Lung (tissue), 17 donors: ENCODE measurements at places on chromosomes 4 and X.
A peak's percentile ranks its signal among the peaks of the same experiment; 100 is the strongest.

DNA sequence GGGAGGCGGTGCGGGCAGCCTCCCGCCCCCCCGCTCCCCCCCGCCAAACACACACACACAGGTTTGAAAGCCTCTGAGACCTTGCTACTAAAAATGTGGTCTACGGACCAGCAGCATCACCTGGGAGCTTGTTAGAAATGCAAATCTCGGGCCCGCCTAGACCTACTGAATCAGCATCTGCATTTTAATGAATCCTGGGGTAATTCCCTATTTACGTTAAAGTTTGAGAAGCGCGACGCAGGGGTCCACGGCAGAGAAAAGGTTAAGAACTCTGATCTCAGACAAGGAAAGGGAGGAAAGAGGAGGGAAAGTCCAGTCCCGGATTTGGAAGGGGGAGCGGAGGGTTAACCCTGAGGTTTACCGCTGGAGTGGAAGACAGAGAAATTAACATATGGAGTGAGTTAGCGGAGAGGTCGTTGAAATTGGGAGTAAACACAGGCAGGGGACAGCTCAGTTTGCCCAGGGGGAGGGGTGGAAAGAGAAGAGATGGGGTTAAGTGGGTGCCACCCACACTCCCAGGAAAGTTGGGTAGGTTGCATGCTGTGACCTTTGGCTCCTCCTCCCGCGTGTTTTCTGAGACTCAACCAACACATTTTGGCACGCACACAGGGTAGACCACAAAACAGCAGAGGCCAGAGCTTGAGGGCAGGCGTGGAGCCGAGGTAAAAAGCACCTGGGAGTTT lies 483.6 kb downstream of the BCOR start:
- H3K27me3 ChIP-seq, result peaks cover 10% of the 10 kb centered on the region
- no peak for DNase-seq
- no peak overlapping the region for H3K4me3 ChIP-seq
- H3K27ac ChIP-seq, result peak overlapping the region; percentile 41
- H3K36me3 ChIP-seq, result no peaks in the 10 kb centered on the region
- H3K4me1 ChIP-seq, result no peaks in the 10 kb centered on the region

DNA sequence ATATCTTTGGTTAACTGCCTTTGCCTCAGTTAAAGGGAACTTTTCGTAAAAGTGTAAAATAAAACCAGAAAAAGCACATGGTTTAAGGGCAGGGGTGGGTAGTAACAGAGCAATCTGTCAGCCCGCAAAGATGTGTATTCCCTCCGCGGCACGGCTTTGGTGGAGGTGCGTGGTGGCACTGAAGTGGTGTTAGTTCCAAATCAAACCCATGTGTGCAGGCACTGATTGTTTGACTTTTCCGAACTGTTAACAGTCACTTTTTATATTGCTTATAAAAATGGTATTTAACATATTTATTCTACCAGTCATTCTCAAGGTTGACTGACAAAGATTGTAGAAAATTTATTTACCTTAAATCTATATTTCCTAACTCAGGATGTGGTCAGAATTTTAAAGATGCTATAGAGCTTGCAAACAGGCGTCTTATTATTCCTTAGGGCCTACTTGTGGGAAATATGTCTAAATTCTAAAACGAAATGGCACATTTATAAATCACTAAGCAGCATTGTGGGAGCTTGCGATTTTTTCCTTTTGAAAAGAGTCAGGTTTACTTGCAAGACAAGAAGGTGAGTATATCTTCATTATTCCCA lies 272.7 kb upstream of the PCDH18 start:
- DNase-seq, result no peak
- no peak overlapping the region for H3K27ac ChIP-seq
- no peaks in the 10 kb centered on the region for H3K27me3 ChIP-seq
- no peak overlapping the region for H3K4me3 ChIP-seq
- H3K36me3 ChIP-seq, result no peaks in the 10 kb centered on the region

DNA sequence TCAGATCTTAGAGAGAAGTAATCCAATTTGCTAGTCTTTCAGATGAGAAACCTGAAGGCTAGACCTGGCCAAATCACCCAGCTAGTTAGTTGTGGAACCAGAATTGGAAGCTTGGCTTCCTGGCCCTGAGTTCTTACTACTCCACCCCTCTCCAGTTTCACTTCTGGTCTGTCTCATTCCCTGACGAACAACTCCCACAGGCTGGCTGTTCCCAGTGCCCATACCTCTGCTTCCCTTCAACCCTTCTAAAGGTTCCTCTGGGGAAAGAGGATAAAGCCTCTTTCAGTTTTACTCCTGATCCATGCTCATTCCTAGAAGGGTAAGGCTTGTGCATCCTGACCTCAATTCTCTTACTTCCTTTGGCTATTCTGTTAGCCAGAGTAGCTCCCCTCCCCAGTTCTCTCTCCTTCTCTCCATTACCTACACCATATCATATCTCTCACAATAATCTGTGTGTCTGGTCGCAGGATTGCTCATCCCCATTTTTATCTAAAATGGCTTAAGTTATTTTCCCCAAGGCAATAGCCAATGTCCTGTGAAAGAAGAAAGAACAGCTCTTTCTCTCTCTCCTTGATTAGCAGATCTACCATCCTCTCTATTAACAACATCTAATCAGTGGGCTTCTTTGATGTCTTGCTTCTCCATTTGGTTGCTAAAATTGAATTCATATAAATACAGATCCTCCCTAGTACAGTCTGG lies 155.0 kb upstream of the MAOA start:
- DNase-seq, result no peak
- peaks cover 2% of the 10 kb centered on the region for H3K4me1 ChIP-seq
- no peak overlapping the region for H3K4me3 ChIP-seq
- no peak overlapping the region for H3K27ac ChIP-seq

GRCh38 chr4:128803783-128804182 lies 5.7 kb upstream of the JADE1 start:
- H3K4me3 ChIP-seq, result no peak overlapping the region
- H3K36me3 ChIP-seq, result no peaks in the 10 kb centered on the region
- H3K27me3 ChIP-seq, result no peaks in the 10 kb centered on the region
